Vagina (tissue), 2 donors: ENCODE measurements at places on chromosomes 5 and 9. TPM values are rescaled to one million over a fixed set of nuclear protein-coding genes. Genes with fewer than 3 reads are reported as not detected.
A peak's percentile ranks its signal among the peaks of the same experiment; 100 is the strongest.

DNA sequence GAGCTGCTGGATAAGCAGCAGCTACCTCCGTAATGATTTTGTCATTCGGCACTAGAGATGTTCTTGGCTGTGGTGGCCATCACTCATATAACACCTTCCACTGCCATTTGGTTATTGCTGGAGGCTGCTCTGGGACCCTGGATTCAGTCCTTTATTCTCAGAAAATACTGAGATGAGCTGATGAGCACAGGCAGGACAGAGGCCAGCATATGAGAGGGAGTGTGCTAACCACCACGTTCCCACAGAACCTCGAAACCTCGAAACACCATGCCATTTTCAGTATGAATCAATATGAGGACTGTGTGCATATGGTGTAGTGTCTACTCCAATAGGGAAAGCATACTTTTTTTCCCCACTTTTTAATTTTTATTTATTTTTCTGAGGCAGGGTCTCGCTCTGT, 56.6 kb downstream of the ADAM19 start:
- H3K4me3 ChIP-seq, result no peak overlapping the region
- no peaks in the 10 kb centered on the region for H3K36me3 ChIP-seq
- no peaks in the 10 kb centered on the region for H3K27me3 ChIP-seq

GRCh38 chr9:89706731-89707191, 101.9 kb downstream of the GADD45G start:
- DNase-seq, result no peak
- no peak overlapping the region for H3K4me3 ChIP-seq
- H3K27ac ChIP-seq, result no peak overlapping the region
- no peaks in the 10 kb centered on the region for H3K27me3 ChIP-seq

- no peak for DNase-seq
- peak overlapping the region; percentile 77 for H3K4me3 ChIP-seq
- H3K4me1 ChIP-seq, result peaks cover 80% of the 10 kb centered on the region
- peak overlapping the region; percentile 95 for H3K27ac ChIP-seq
Measured at GRCh38 chr5:181246276-181247049, 2.8 kb upstream of the RACK1 start.

GRCh38 chr5:58048954-58049353, 410.9 kb downstream of the PLK2 start:
- no peaks in the 10 kb centered on the region for H3K27me3 ChIP-seq
- no peak overlapping the region for H3K27ac ChIP-seq
- H3K4me3 ChIP-seq, result no peak overlapping the region

- peaks cover 77% of the 10 kb centered on the region for H3K36me3 ChIP-seq
- peak overlapping the region; percentile 65 for H3K27ac ChIP-seq
- peaks cover 13% of the 10 kb centered on the region for H3K4me1 ChIP-seq
- no peak overlapping the region for H3K4me3 ChIP-seq
- DNase-seq, result no peak
Measured at GRCh38 chr5:151047814-151048425, 27.5 kb downstream of the GPX3 start.

The TNFSF8 gene
- 4.2 TPM for total RNA-seq

The PCDHB5 gene
- 2.9 TPM for total RNA-seq

The ZFP2 gene
- total RNA-seq, result 2.2 TPM
